ENCODE measurements at places on chromosomes 3 and 15.

DNA sequence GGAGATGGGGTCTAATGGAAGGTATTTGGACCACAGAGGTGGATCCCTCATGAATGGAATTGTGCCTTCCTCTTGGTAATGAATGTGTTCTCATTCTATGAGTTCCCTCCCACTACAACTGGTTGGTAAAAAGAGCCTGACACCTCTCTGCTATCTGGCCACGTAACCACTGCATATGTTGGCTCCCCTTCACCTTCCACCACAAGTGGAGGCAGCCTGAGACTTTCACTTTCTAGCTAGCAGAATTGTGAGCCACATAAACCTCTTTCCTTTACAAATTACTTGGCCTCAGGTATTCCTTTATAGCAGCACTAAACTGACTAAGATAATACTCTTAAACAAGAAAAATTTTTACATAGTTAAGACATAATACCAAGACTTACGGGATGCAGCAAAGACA lies 155.3 kb downstream of the NR1I2 start:
- no peak for DNase-seq

DNA sequence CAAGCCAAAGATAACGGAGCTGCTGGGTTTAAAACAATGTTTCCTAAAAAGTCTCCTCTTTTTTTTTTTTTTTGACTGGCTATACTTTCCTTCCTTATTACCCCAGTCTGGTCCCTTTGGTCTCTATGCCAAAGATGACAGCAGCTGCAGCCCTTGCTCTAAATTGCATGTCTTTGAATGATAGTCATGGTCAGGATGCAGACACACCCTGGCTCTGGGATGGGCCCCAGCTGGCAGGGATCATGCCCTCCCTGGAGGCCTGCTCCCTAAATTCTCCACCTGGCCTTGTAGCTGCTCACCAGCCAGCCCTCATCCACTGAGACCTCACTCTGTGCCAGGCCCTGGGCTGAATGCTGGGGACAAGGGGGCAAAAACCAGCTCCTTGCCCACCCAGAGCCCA lies 95.8 kb downstream of the MESD start:
- DNase-seq: no peak

- no peak for DNase-seq
These were observed 118.6 kb downstream of the ANO10 start for GRCh38 chr3:43503067-43503728.

DNA sequence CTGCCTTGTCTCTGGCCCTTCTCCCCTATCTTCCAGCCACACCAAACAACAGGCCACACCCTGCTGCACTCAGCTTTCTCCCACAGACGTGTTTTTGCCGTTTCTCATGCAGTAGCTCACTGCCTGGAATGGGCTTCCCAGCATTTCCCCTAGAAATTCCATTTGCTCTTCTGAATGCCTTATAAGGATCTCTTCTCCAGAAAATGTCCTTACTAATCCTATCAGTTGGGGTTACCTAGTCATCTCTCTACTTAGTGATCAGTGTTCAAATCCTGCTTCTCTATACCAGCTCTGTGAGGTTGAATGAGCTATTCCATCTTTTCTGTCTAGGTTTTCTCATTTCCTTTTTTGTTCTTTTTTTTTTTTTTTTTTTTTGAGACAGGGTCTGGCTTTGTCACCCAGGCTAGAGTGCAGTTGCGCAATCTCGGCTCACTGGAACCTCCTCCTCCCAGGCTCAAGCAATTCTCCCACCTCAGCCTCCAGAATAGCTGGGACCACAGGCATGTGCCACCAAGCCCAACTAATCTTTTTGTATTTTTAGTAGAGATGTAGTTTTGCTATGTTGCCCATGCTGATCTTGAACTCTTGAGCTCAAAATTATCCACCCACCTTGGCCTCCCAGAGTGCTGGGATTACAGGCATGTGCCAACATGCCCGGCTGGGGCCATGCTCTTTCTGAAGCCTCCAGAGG lies 98.2 kb upstream of the CHD2 start:
- DNase-seq: no peak

GRCh38 chr15:40958146-40958545 lies 4.9 kb downstream of the CHAC1 start:
- no peak for DNase-seq

DNA sequence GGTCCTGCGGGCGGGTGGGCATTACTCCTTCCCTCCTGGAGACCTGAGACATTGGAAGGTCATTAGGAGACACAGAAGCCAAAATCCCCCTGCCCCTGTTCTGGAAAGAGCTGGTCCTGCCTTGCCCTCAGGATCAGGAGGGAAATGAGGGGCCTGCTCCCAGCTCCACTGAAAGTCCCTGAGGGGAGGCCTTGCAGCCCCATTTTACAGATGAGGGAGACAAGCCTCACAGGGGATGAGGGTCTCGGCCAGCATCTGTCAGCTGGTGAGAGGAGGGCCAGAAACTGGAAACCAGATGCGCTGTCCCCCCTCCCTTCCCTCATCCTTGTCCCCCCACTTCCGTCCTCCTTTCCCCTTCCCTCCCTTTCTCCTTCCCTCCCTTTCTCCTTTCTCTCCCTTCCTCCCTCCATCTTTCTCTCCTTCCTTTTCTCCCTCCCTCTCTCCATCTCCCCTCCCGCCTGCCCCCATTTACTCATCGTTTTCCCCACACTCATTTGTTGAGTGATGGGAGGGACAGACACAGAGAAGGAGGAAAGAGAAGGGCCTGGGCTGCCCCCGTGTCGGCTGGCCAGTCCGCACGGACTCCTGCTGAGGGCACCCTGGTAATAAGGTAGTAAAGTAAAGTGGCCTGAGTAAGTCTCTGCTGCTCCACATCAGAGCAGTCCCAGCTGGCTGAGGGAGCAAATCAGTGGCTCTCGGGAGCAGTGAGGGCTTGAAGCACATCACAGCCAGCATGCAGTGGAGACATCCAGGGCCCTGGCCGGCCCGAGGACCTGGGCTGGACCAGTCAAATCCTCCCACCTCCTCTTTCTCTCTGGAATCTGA lies 112.4 kb upstream of the ALDH1A3 start:
- DNase-seq: no peak

GRCh38 chr3:31906182-31906581 lies 74.9 kb downstream of the OSBPL10 start:
- no peak for DNase-seq

GRCh38 chr15:56831467-56832005 lies 86.9 kb upstream of the TCF12 start:
- DNase-seq: no peak

GRCh38 chr3:156888576-156888975 lies 62.4 kb downstream of the LEKR1 start:
- no peak for DNase-seq

- no peak for DNase-seq
These were observed 119.2 kb upstream of the THBS1 start for GRCh38 chr15:39461536-39462130.

- no peak for DNase-seq
These were observed 41.9 kb upstream of the SEMA4B start for GRCh38 chr15:90159213-90159612.

- DNase-seq: no peak
These were observed 276.9 kb upstream of the IL12A start for GRCh38 chr3:159711560-159712333.

- DNase-seq: no peak
These were observed 56.0 kb upstream of the FAM3D start for GRCh38 chr3:58722561-58722960.

DNA sequence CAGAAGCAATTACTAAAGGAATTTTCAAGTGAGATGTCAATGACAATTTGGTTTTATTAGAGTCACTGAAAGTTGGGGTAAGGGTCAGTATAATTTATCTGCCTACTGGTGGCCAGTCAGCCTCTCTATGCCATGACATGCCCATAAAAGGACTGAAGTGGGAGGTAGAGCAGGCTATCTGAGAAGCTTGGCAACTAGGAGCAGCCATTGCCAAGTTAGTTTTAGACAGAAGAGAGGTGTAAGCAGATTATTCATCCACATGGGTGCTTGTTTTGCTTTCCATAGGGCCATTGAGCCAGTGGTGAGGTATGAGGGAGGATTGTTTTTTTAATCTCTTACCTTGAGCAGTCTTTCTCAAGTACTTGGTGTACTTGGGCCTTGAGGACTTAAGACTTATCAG lies 8.1 kb upstream of the RBP1 start:
- DNase-seq: no peak

DNA sequence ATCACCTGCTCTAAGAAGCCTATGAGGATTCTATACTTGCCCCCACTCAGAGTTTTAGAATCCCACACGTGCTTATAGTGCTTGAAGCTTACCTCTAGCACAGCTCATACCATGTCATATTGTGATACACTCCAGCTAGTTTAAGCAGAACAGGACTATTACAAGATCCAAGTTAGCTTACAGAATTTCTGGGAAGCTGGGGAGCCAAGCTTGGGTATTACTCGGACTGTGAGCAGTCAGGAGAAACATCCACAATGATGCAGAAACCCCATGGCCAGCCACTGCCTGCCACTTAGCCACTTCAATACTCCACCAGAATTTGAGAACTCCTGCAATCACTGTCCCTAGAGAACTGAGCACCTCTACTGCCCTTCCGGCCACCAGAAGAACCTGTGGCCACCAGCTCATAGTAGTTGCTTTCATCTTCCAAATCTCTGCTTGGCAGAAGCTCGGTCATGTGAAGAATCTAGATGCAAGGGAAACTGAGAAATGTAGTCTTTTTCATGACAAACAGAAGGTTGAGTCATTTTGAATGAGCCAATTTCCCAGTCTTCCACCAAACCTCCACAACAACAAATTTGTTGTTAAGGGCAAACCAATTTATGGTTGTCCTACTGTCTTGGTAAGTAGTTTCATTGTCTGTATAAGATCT lies 27.7 kb upstream of the SSR3 start:
- no peak for DNase-seq

DNA sequence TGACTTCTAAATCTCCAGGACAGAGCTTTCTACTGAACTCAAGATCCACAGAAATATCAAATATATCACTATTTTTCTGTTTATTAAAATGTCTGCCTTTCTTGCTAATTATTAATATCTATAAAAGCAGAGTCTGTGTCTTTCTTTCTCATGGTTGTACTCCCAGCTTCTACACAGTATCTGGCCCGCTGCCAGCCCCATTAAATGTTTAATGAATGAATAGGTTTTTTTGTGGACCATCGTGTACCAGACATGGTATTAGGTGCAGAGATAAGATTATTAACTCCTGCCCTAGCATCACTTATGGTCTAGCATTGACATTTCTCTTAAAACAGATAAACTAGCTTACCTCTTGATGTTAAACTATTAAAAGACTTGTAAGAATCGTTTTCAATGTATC lies 111.4 kb upstream of the RBMS3 start:
- DNase-seq: no peak

DNA sequence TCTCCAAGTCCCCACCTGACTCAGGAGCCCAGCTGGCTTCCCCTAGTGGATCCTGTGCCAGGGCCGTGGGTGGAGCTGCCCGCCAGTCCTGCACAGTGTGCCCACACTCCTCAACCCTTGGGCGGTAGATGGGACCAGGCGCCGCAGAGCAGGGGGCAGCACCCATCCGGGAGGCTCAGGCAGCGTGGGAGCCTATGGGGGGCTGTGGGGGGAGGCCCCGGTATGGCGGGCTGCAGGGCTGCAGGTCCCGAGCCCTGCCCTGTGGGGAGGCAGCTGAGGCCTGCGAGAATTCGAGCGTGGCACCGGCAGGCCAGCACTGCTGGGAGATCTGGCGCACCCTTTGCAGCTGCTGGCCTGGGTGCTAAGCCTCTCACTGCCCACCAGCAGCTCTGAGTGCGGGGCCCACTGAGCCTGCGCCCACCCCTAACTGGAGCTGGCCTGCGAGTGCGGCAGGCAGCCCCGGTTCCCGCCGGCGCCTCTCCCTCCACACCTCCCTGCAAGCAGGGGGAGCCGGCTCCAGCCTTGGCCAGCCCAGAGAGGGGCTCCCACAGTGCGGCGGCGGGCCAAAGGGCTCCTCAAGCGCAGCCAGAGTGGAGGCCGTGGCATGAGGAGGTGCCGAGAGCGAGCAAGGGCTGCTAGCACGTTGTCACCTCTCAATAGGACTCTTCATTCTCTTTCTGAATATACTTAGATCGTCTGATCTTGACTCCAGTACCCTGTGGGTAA lies 64.0 kb downstream of the TMEM212 start:
- DNase-seq: no peak

DNA sequence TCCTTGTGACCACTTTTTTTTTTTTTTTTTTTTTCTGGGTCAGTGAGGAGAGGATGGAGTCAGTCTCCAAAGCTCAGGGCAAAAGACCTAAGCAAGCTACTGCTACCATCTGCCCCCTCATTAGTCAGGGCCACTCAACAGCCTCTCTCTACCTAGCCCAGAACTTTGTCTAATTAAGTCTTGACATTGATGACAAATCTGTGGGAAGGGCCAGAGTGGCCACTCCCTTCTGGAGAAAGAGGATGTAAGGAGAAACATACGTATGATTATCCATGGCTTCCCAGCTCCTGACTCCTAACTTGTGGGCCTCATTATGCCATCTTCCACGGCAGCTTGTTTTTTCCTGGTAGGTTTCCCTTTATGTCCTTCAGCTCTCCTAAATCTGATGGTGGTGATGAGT lies 37.9 kb downstream of the NR1I2 start:
- no peak for DNase-seq

GRCh38 chr3:120682095-120682681 lies at the start of gene HGD:
Gene HGD, minus strand, starts transcription at chr3:120682239. Its CDS starts 128 bp downstream, at chr3:120682111.
- no peak for DNase-seq
